ENCODE measurements at places on chromosomes 7 and 10.

GRCh38 chr7:132187869-132188789, 388.1 kb downstream of the PLXNA4 start:
- DNase-seq, result no peak

- DNase-seq, result no peak
Observed at GRCh38 chr7:129835569-129835968, 117.2 kb downstream of the UBE2H start.

- no peak for DNase-seq
Observed at GRCh38 chr10:117463545-117463920, 79.0 kb upstream of the EMX2 start.

DNA sequence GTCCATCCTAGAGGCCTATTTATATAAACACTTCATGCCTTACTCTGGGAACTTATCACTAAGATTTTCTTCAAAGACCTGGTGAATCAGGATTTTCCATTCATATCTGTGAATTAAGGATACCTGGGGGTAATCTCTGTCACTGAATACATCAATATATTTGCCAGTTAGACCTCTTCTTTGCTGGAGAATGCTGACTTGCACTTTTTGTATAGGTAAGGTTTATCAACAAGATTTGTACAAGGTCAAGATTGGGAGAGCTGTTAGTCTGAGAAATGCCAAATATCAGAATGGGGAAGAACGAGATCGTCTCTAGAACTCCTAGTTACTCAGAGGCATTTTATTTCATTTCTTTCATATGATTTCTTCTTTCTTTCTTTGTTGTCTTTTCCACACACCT, 1060.0 kb downstream of the NRG3 start:
- no peak for DNase-seq

DNA sequence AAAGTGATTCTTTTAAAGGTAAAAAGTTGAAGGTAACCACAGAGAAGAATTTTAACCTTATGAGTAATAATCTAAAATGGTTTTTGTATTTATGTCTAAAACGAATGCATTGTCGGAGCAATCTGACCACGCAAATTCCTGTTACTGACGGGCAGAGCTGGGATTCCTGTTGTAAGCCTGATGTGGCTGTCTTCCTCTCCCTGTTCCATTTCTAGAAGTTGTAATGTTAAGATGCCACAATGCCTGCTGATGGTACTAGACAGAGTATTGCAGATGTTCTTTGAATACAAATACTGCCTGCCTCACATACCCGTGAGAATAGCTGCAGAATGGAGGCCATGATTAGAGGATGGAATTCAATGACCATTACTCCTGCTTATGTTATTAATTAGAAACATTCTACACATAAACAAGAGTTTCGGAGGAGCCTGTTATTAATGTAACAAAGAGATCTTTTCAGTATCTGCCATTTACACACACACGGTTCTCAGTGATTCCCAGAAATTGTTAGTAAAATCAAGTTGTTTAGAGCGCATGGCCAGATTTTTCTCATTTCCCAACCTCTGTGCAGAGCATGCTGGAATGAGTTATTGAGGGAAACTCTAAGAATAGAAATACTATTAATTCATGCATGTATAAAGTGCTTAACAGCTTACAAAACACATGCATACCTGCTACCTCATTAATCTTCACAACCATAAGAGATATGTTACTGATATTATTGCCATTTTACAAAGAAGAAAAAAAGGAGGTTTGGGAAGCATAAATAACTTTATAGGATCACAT, 196.8 kb downstream of the PTN start:
- DNase-seq, result no peak

GRCh38 chr7:100991631-100992030, 22.3 kb downstream of the MUC12 start:
- DNase-seq, result no peak

DNA sequence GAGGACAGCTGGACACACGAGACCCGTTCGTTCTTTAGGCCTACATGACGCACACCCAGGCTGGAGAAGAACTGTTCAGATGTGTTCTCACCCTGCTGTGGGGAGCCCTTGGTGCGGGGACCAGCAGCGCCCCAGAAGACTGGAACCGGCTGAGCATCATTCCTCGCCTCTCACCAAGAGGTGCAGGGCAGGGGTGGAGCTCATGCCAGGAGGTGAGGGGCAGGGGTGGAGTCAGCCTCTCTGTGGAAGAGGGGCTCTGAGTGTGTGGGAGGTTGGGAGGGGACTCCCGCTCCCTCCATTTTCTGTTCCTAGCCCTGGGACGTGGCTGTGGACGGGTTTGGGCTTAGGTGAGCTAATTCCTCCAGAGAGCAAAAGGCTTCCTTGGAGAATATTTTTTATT, 66.0 kb upstream of the SHH start:
- DNase-seq, result no peak

GRCh38 chr7:146956321-146956720, 839.7 kb downstream of the CNTNAP2 start:
- no peak for DNase-seq

DNA sequence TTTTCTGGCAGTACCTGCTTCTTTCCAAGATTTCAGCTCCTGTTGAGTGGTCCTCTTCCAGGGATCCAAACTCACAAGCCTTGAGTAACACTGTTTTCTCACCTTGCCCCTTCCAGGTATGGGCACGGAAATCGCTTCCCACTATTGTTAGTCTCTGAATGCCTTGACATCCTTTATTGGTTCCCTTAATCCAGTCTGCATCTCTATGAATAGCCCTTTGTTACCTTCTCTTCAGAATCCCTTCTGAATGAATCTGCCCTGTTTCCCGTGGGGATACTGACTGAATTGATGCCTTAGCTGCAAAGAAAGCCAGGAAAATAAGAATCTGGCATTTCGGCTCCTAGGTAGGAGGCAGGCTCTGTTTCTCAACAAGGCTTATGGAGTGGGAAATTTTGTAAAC, 467.7 kb downstream of the PLXNA4 start:
- DNase-seq, result no peak

GRCh38 chr10:91464500-91464899, 54.4 kb downstream of the HECTD2 start:
- DNase-seq, result no peak

GRCh38 chr7:94378356-94378755, 16.3 kb upstream of the COL1A2 start:
- DNase-seq, result no peak

DNA sequence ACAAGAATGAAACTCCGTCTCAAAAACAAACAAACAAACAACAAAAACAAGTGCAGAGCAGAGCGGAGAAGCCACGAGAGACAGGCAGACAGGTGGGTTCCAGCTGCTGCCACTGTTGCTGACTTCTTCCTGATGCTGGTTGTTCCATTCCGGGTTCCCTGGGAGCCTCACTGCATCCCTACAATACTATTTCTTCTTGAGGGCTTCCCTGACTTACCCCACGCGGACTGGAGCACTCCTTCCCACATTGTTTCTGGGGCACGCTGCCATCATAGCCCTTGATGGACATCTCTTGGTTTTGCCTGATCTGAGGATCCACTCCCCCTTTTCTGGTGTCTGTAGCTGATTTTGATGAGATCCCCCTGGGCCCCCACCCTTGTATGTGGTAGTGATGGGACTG, 5.6 kb upstream of the NKX1-2 start:
- no peak for DNase-seq

DNA sequence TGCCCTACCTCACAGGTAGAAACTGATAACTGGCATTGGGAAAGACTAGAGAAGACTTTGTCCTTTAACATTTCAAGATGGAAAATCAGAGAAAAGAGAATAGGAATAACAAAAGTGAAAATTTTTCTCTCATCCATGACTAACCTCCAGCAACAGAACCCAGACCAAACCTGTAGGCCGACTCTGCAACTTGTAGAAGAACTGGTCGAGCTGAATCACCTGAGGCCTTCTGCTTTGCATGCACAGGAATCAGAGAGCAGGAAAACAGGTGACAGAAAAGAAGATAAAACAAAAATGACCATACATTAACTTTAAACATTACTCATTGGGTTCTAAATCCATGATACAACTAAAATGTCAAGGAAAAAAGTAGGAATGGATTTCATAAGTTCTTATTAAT, 137.1 kb downstream of the SLC25A13 start:
- DNase-seq, result no peak

DNA sequence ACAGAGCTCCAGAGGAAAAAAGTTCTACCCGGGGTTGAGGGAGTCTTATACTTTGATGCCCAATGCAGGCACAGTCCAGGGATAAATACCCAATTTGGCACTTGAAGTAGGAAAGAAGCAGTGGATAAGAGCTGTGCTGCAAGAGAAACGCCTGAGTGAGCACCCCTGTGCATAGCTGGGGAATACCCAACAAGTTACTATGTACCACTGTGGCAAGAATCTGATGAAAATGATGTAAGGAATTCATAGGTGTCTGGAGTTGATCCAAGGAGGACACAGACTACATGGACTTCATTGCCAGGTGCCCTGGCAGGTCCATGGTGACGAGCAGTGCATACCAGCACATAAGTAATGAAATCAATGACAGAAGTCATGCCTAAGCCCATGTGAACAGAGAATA, 183.7 kb upstream of the FEZF1 start:
- no peak for DNase-seq

GRCh38 chr10:128766915-128767314, 640.7 kb upstream of the MKI67 start:
- DNase-seq, result no peak

GRCh38 chr7:95700917-95701316, 71.4 kb upstream of the DYNC1I1 start:
- no peak for DNase-seq

DNA sequence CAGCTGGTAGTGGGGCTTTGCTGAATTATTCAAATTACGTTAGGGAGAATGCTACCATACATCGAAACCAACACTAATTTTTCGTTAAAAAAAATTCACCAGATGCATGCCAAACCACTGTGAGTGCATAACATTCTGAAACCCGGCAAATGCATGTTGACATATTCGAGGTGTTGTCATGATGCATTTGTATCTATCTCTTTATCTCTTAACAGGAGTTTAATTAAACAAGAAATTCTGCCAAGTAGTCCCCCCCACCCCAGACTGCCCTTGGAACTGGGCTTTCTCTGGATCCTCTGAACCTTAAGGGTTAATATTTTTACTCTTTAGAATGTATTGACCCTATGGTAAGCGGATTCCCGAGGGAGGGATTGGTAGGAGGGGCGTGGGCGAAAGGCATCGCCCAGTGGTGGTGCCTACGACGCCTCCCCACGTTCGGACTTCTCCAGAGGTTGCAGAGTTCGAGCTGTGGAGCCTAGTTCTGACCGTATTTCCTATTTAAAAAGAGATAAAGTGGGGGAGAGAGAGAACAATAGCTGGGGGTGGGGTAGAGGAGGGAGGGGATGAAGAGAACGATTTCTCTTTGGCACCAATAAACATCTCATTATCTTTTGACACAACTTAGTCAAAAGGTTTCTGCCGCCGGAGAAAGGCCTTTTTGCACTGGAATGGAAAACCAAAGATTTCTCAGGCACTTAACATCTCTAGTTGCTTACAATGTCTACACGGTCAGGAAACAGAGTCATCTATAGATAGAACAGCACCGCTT, 7.2 kb downstream of the DLX6 start:
- no peak for DNase-seq

- DNase-seq, result no peak
Observed at GRCh38 chr10:86522510-86522855, 891 bp upstream of the WAPL start.

DNA sequence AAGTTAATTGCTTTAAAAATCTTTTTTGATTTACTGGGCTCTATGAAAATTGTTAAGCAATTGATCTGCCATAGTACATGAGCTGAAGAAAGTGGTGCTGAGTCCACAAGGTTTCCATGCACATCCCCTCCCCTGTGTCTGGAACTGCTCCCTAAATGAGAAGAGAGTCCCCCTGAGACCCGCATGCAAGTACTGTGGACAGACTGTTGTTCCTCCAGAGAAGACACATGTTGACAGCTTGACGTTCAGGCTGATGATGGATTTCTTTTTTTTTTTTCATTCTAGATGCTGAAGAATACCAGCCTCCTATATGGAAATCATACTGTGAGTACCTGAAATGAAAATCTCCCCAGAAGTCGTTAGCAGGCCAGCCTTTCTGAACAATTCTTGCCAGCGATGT, 159.8 kb downstream of the CHN2 start:
- no peak for DNase-seq

GRCh38 chr7:75858410-75858809, 20.4 kb upstream of the RHBDD2 start:
- no peak for DNase-seq

GRCh38 chr7:76216381-76217082, 14.8 kb downstream of the SRRM3 start:
- DNase-seq, result no peak

DNA sequence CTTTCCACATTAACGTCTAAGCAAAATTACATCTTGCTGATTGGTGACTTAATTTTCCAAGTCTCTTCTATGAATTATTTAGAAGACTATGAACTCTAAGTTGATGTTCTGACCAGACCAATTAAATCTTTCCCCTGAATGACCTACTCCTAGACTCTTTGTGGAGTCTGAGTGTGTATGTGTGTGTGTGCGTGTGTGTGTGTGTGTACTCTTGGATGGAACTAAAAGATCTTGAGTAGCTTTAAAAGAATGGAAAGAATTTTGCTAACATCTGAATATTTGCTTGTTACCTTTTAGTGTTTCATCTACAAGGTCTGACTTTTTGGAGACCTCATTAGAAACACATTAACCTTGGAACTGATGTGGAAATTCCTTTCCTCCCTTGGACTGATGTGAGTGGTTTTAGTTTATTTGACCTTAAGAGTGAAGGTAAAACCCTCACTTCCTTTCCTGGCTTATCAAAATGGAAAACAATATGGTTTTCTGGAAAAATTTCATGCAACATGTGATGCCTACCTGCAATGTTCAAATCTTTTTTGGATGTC, 257.1 kb downstream of the GATA3 start:
- no peak for DNase-seq

- no peak for DNase-seq
Observed at GRCh38 chr7:135194494-135195095, 16.7 kb downstream of the WDR91 start.

DNA sequence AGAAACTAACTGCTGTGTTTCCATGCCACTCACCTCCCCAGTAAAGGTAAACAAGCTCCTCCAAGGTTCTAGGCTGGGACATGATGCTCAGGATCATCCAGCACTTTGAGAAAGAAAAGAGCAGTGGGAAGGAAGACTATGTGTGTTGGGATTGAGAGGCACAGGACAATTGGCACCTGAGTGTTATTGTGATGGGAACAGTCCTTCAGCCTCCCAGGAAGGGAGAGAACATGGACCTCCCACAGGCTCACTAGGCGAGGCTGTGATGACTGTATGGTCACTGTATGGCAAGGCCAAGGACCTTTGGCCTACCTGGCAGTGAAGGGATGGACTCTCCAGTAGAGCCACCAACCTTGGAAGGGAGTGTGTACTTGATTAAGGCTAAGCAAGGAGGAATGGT, 123.2 kb upstream of the UNC5B start:
- no peak for DNase-seq

- no peak for DNase-seq
Observed at GRCh38 chr7:105857009-105857952, 19.1 kb downstream of the ATXN7L1 start.

Measured in stimulated activated CD8-positive, alpha-beta memory T cell treated with anti-CD3 and anti-CD28 coated beads, Interleukin-15, amount 100 ng/mL, for 1 hour (primary cell).